Karpas-422 (cell line): ENCODE measurements at places on chromosomes 7 and 10. TPM values are rescaled to one million over a fixed set of nuclear protein-coding genes. Genes with fewer than 3 reads are reported as not detected.

- H3K4me3 ChIP-seq = no peak overlapping the region
- H3K4me1 ChIP-seq = no peaks in the 10 kb centered on the region
- no peak overlapping the region for H3K27ac ChIP-seq
- no peak for DNase-seq
- H3K27me3 ChIP-seq = no peaks in the 10 kb centered on the region
Measured at GRCh38 chr7:139026551-139026950, 9.3 kb downstream of the ZC3HAV1L start.

- DNase-seq = peak; percentile 58
- peak overlapping the region; percentile 94 for H3K4me3 ChIP-seq
- no peaks in the 10 kb centered on the region for H3K27me3 ChIP-seq
- H3K36me3 ChIP-seq = no peaks in the 10 kb centered on the region
Measured at GRCh38 chr10:102431452-102432124, 786 bp downstream of the CUEDC2 start.

Gene NUDCD3
- total RNA-seq = 56.1 and 84.1 TPM in 2 replicates

DNA sequence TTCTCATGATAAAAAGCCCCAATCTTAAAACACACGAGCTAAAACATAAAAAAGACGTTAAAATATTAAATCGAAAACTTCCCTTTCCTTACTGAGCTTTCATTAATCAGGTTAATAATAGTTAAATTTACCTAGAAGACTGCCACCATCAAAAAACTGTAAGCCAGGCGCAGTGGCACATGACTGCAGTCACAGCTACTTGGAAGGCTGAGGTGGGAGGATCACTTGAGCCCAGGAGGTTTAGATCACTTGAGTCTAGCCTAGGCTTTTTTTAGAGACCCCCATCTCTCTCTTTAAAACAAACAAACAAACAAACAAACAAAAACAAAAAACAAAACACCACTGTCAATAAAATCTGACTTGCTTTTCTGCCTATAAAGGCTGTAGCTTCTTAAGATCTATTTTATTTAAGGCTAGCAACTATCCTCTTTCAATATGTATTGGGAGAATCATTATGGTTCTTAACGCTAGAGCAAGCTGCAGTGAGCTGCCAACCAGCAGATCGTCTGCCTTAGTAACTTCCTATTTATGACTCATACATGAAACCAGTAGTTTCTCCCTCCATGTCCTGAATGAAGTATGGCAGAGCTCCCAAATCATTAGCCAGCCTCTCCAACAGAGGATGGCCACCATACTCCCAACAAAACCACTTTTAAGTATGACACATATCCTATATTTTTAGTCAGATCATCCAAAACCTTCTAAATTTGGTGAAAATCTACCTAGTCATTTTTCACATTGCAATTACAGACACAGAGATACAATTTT lies 163.7 kb downstream of the SRPK2 start:
- DNase-seq = peak; percentile 42
- H3K36me3 ChIP-seq = no peaks in the 10 kb centered on the region
- no peaks in the 10 kb centered on the region for H3K4me1 ChIP-seq
- no peaks in the 10 kb centered on the region for H3K27me3 ChIP-seq
- no peak overlapping the region for H3K4me3 ChIP-seq
